Lung (tissue), 17 donors: ENCODE measurements at places on chromosomes 5 and 9. TPM values are rescaled to one million over a fixed set of nuclear protein-coding genes. Genes with fewer than 3 reads are reported as not detected.

Gene TAL2
- not detected for total RNA-seq

Gene ENTPD8
- 0.14 TPM for total RNA-seq

Gene NR4A3
- total RNA-seq = 2.3 TPM

Gene IFNB1
- not detected for total RNA-seq

Gene FAXDC2
- 37.5 TPM for total RNA-seq

Gene TRIP13
- total RNA-seq = 6.2 TPM

Gene CRB2
- 0.34 TPM for total RNA-seq

Gene PTGES
- total RNA-seq = 16.0 TPM

Gene SUSD3
- 3.8 TPM for total RNA-seq

Gene FBN2
- total RNA-seq = 1.3 TPM

Gene TSLP
- total RNA-seq = 2.0 TPM

Gene SPATA31D1
- total RNA-seq = not detected

Gene PCDHB13
- total RNA-seq = 3.3 TPM

Gene RASGEF1C
- total RNA-seq = 0.31 TPM

Gene HAVCR1
- total RNA-seq = 0.46 TPM

Gene MARCOL
- not detected for total RNA-seq

Gene PKD2L2
- total RNA-seq = not detected

Gene FRMPD1
- 0.25 TPM for total RNA-seq

Gene SLC4A9
- total RNA-seq = 0.18 TPM

Gene LCN12
- 4.1 TPM for total RNA-seq

Gene QRFP
- total RNA-seq = not detected

Gene TRIM7
- total RNA-seq = 0.46 TPM

Gene TUT7
- 47.7 TPM for total RNA-seq

Gene TAF1L
- 0.03 TPM for total RNA-seq

Gene ENC1
- 26.4 TPM for total RNA-seq

Gene HTR1A
- total RNA-seq = not detected

Gene PCDHGA2
- 5.5 TPM for total RNA-seq

Gene MEGF10
- total RNA-seq = 0.21 TPM

Gene PITX1
- 0.43 TPM for total RNA-seq
